ENCODE measurements at places on chromosomes 6 and 20.

GRCh38 chr20:56630086-56630493 lies 984 bp downstream of the TFAP2C start:
- no peak for DNase-seq

- DNase-seq, result no peak
These were observed 35.8 kb downstream of the BTBD9 start for GRCh38 chr6:38603966-38604365.

- no peak for DNase-seq
These were observed 141.5 kb downstream of the ANKRD60 start for GRCh38 chr20:58086763-58087561.

GRCh38 chr6:24064106-24064505 lies 61.9 kb upstream of the NRSN1 start:
- DNase-seq, result no peak

- no peak for DNase-seq
These were observed 400.6 kb downstream of the ESR1 start for GRCh38 chr6:152207915-152208714.
